Activated T-cell treated with anti-CD3 and anti-CD28 coated beads, Interleukin-2, amount 50 U/mL, for 4 hours (primary cell): ENCODE measurements at places on chromosomes 4 and X. TPM values are rescaled to one million over a fixed set of nuclear protein-coding genes. Genes with fewer than 3 reads are reported as not detected.

DNA sequence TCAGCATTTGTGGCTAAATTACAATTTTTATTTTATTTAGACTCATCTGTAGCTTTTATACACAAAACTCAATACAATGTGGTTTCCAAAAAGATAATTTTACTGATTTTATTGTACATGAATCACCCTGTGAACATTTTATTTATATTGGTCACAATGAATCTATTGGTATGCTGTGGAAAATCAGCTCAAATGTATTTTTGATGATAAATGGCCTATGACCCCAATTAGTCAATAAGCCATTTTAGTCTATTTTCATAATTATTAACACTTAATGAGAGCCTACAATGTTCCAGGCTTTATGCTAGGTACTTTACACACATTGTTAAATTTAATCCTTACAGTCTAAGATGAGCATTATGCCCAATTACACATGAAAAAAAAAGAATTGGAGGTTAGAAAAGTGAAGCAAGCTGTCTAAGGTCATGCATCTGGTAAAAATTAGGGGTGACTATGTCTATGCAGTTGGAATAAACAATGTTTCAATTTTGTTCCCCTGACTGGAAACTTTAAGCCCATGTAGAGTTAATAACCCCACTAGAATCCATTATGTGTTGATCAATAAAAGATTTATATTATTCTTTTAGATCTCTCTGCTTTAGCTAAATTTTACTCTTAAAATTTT is 344.7 kb downstream of the PABPC4L start:
- no peak for DNase-seq

DNA sequence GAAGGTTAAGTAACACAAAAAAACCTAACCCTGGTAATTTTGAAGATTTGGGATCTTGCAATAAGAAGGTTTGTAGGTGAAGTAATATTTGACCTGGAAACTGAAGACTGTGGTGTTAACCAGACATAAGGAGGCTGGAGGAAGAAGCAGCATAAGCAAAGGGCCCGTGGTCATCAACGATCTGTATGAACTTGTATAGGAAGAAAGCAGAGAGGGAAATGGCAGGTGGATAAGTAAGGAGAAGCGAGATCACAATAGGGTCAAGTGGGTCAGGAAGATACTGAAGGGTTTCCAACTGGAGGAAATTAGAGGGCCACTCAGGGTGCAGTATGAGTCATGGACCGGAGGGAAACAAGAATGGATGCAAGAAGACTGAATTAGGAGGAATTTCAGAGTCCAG is 103.8 kb upstream of the SORBS2 start:
- no peak for DNase-seq

DNA sequence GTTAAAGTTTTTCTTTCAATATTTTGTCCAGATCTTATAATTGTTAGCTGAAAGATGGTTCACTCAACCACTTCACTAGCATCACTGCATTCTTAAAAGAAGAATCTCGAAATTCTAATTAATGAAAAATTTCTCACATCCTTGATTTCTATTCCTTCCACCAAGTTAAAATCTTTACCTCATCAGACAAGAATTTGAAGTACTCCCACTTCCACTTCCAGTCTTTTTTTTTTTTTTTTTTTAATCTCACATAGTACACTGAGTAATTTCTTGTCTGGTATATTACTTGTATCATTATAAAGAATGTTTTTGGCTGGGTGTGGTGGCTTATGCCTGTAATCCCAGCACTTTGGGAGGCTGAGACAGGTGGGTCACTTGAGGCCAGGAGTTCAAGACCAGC is 73.2 kb downstream of the FBXW7 start:
- no peak for DNase-seq

DNA sequence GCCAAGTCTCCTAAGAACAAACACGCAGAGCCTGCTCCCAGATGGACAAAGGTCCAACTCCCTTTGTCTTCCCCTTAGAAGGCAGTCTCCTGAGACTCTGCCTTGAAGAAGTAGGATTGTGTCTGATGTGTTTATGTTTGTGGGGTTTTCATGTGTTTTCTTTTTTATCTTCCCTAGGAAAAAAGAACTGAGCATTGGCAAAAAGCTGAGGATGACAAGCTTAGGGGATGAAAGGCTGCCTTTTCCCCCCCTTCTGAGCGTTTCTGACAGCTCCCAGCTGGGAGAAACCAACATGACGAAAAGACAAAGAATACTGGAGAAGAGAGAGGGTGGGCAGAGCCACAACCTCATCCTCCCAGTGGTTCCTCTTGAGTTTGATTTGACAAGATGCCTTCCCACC is 181.1 kb downstream of the EVC2 start:
- DNase-seq, result no peak

GRCh38 chr4:168129046-168129772 is 36.9 kb downstream of the ANXA10 start:
- no peak for DNase-seq

DNA sequence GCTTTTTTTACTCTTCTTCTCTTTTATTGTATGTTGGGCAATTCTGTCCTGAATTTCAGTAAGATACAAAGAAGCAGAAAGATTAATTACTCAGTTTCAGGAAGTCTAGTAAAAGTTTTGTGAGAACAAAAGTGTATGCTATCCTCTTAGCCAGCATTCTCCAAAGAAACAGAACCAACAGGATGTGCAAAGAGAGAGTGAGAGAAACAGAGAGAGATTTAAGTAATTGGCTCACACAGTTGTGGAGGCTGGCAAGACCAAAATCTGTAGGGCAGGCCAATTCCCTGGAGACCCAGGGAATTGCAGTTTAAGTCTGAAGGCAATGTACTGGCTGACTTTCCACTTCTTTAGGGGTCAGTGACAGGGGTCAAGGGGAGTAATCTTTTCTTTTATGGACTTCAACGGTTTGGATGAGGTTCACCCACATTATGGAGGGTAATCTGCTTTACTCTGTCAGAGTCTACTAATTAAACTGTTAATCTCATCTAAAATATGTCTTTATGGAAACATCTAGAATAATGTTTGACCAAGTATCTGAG is 59.2 kb upstream of the SLC39A8 start:
- DNase-seq, result no peak

GRCh38 chr4:140049024-140049848 is 104.7 kb downstream of the MAML3 start:
- DNase-seq, result peak; percentile 26

DNA sequence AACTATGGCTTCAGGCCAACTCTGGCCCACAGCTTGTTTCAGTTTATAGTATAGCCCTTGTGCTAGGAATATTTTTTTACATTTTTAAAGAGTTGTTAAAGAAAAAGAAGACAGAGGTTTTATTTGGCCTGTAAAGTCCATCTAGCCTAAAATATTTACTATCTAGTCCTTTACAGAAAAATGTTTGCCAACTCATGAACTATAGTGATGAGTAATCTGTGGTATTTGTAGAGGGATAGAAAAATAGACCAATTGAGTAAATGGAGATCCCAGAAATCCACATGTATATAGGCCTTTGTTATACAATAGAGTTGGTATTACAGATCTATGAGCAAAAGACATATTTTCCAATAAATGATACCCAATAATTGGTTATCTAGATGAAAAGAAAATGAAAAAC is 288.7 kb downstream of the PRDM5 start:
- no peak for DNase-seq

DNA sequence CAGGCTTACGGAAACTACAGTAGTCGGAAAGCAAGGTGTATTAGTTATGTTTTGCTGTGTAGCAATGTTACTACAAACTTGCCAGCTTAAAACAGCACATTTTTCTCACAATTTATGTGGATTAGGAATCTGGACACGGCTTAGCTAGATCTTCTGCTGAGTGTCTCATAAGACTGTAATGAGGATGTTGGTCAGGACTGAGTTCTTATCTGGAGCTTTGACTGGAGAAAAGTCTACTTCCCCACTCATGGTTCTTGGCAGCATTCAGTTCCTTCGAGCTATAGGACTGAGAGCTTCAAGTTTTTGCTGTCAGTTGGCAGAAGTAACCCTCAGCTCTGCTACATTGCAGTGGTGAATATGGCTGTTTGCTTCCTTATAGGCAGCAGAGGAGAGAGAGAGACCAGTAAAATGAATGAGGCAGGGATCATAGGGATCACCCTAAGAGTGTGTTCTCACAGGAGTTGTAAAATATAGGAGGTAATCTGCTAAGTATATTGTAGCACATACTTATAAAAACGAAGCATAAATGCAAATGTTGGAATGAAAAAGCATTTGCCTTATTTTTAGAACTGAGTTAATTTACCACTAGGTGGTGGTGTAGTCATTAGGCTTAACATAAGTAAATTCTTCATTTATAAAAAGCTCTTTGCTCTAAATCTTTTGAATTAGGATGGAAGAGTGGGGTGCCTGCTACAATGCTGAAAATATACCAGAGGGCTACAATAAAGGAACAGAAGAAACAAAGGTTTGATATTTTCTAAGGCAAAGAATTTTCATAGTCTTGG is 38.6 kb downstream of the ALG13 start:
- DNase-seq, result no peak

DNA sequence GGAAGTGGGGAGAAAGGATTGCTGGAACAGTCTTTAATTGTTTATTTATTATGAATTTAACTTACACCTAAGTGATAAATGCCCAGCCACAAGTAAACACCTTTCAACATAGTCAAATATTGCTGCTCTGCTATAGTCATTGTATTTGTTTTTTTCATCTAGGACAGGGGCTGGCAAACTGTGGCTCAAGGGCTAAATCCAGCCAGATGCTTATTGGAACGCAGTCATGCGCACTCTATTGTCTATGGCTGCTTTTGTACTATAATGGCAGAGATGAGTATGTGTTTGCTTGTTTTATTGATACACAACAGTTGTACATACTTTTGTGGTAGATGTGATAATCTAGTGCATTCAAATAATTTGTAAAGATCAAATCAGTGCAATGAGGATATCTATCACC is 95.3 kb downstream of the ZAR1 start:
- DNase-seq, result no peak

GRCh38 chrX:136781180-136781797 is 557 bp upstream of the ARHGEF6 start:
- no peak for DNase-seq

GRCh38 chr4:185005219-185005819 is 13.0 kb upstream of the HELT start:
- peak; percentile 70 for DNase-seq

- DNase-seq, result no peak
Observed at GRCh38 chrX:39152106-39152649, 350.9 kb downstream of the MID1IP1 start.

- no peak for DNase-seq
Observed at GRCh38 chr4:54473077-54473545, 184.6 kb upstream of the KIT start.

- DNase-seq, result no peak
Observed at GRCh38 chrX:56498756-56499155, 64.7 kb upstream of the UBQLN2 start.

GRCh38 chr4:145936142-145936996 is 2.3 kb downstream of the ZNF827 start:
- peak; percentile 47 for DNase-seq

DNA sequence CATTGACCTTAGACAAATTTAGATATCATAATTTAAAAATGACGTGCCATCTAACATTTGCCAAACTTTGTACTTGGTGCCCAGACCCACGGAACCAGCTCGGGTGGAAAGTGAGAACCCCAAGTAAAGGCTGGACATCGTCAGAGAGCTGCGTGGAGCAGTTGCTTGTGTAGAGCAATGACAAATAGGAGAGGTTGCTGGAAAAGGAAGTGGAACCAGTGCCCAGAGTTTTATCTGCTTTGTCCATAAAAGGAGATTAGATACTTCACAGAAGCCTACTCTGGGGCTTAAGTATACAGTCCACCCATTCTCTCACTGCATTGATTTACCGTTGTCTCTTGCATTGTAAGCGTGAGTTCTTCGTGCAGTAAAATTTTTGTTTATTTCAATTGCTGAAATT is 5.4 kb upstream of the TBC1D1 start:
- no peak for DNase-seq

GRCh38 chr4:36207831-36208520 is 36.3 kb downstream of the ARAP2 start:
- DNase-seq, result no peak

- DNase-seq, result no peak
Observed at GRCh38 chr4:153823483-153823882, 34.6 kb upstream of the SFRP2 start.

- DNase-seq, result no peak
Observed at GRCh38 chr4:85495621-85496020, 20.7 kb downstream of the ARHGAP24 start.

GRCh38 chrX:79325263-79325958 is 41.7 kb downstream of the ITM2A start:
- peak; percentile 10 for DNase-seq

DNA sequence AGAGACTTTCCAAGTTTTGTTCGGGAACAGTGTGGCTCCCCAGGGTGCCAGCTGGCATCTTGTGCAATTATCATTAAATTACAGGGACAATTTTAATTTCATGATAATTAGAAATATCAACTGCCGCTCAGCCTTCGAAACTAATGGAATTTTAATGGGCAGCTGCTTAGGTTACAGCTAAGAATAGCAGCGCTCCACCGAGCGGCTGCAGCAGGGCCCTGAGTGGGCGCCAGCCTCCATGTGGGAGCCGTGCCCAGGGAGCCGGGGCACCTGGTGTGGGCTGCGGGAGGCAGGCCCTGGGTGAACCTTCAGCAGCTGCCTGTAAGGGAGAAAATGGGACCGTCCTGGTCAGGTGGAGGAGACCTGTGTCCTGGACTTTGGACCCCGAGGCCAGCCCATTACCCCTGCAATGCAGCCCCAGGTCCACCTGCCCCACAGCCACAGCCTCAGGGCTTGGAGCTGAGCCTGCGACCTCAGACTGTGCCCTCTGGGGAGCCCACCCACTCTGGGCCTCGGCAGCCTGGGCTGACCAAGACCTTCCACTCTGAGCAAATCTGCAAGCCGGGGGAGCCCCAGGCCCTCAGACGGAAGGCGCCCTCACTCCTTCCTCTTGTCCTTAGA is 21.1 kb downstream of the MSANTD1 start:
- no peak for DNase-seq

DNA sequence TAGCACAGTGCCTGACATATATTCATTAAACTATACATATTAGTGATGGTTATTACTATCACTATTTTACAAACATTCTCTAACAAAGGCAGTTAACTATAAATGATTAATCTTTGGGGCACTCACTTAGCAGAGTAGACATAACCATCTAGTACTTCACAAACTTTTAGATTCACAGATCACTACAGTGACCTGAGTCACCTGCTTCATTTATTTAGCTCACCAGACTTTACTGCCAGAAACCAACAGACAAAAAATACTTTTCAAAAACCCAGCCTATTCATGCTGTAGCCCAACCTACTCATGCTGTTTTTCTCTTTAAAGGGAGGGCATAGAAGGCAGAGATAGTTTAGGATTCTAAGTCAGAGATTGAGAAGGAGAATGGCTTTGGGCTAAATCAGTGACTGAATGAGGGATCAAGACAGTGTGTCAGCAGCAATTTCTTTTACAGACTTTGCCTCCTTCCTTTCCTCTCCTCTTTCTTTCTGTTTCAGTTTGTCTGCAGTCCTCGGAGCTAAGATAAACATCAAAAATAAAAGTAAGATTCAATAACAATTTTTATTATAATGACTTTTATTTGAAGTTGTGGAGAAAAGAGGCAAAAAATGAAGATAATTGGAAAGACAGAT is 34.7 kb upstream of the PDE5A start:
- DNase-seq, result no peak

Gene PPBP
- not detected for total RNA-seq

Gene SHOX
- not detected for total RNA-seq

Gene MAMLD1
- 6.1 TPM for total RNA-seq

Gene TASL
- 0.98 TPM for total RNA-seq

Gene UGT8
- total RNA-seq, result 0.37 TPM

Gene TBX22
- total RNA-seq, result not detected
